ENCODE measurements at places on chromosomes 3 and 15.

DNA sequence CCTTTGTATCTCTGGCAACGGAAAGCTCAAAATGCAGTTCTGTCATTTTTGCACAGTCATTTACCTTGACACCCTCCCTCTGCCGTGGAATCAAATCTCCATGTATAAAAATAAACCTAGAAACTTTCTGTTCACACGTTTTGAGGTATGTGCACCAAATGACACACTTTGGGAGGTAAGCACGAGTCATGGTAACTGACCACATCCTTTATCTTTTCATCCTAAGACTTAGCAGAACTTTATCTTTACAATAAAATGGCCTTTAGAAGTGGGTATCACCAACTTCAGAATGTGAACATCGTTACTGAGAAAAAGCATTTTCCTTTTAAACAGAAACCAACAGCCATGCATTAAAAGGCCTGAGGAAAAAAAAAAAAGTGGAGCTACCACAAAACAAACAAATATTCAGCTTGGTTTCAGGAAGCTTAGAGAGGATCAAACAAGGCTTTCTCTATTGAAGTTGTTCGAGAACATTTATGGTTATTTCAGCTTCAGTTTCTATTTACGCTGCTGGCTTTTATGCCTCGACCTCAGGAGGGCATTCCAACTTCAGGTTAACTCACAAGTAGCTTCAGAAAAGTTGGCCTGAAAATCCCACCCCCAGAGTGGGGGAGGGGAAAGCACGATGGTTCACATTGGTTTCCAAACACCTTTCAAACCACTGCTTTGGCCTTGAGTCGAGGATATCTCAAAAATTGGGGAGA, 171.1 kb upstream of the ICE2 start:
- no peak for DNase-seq

GRCh38 chr3:28348265-28348628, 274 bp upstream of the ZCWPW2 start:
- DNase-seq = no peak

DNA sequence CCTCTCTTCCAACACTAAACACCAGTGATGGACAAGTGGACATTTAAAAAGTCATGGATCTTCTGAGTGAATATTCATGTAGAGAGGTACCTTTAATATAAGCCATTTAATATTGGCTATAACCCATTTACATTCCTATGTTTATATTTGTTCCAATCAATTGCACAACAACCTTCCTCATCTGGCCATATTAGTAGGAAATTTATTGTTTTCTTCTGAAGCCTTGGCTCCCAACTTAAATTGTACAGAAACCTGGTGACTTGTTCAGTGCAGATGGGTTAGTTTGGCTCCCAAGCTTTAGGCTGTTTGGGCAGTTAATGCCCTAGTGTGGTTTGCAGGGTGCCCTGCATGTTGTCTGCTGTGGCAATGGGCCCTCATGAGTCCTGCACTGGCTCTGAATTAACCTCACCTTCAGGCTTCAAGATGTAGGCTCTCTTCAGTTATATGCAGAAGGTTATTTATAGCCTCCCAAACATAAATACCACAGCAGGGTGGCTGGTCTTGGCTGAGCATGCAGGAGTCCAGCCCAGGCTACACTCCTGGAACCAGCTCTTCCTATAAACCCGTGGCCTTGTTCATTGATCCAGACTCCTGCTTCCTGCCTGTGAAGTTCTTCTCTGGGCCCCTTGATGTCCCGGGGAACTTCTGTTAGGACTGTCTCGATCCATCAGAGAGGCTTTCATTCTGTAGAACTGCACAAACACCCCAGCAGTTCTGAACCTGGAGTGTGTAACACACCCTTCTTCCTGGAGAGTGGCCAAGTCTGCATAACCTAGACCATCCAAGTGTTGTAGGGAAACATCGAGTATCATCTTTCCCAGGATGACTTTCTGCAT, 57.0 kb downstream of the DUT start:
- DNase-seq = no peak

DNA sequence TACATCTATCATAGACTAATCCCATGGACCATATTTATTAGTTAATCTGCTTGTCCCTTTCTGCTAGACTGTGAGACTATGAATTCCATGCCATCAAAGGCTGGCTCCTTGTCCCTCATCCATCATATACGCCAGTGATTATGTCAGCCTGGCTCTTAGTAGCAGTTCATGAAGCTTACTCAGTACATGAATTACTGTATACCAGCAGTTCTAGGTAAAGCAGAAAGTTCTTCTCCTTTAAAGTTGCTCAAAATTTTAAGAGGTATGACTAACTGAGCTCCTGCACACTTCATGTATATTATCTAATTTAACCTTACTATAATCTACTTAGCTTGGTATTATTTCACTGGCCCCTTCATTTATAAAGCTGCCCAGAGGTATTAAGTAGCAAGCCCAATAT, 190.9 kb upstream of the TBL1XR1 start:
- DNase-seq = no peak

- DNase-seq = no peak
Observed at GRCh38 chr15:61339516-61339915, 110.4 kb upstream of the RORA start.

DNA sequence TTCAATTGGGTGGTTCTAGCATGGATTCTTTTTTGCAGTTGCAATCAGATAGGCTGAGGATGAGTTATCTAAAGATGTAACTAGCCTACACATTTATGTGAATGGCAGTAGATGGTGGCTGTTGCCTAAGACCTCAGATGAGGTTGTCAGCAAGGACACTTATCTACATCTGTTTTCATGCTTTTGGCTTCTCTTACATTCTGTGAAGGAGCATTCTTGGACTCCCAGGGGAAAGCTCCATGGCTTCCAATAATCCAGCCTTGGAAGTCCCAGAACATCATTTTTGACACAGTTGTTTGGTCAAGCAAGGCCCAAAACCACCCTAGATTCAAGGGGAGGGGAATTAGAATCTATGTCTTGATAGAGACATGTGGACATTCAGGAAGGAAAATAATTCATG, 332.2 kb upstream of the RBMS3 start:
- no peak for DNase-seq

DNA sequence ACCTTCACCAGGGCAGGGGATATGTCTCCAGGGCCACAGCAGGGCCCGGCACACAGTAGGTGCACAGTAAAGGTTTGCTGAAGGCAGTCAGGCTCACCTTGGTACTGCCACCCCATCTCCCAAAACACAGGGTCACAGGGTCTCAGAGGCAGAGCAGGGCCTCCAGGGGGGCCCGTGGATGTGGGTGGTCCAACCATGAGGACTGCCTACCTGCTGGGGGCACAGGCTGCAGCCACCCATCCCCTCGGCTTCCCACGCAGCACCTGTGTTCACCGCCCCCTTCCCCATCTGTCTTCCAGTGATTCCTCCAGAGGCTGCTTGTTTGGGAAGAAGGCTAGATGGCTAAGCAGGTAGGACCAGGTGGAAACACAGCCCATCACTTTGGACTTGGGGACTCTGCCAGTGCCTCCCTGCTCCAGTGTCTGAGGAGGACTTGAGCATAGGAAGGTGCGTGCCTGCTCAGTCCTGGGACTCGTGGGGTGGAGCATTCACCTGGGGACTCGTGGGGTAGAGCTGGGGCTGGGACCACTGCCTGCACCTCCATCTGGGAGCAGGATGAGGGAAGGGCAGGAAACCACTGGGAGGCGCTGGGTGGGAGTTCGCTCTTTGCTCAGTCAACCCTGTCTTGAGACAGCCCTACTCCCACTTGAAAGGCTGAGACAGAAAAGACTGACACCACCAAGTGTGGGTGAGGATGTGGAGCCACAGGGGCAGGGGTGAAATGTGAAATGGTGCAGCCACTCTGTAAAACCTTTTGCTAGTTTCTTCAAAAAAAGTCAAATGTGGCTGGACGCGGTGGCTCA, 18.8 kb upstream of the PLXND1 start:
- no peak for DNase-seq

- DNase-seq = no peak
Observed at GRCh38 chr3:9230596-9230995, 18.9 kb downstream of the SRGAP3 start.

GRCh38 chr3:143139762-143140161, 20.2 kb downstream of the CHST2 start:
- peak; percentile 73 for DNase-seq

DNA sequence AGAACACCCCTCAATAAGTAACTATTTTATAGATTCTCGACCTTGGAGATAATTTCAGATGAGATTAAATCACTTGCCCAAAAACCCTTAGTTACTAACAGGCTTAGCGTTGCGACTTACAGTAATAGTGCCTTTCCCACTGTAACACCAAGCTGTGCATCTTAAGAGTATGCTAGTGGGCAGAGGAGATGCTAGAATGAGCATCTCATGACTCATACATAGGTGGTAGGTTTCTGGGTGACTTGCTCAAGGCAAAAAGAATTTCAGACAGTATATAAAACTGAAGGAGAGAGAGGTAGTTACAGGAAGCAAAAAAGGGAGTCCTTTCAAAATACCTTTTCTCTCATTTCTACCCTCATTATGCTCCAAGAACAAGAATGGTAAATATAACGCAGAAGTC, 3.9 kb downstream of the KATNBL1 start:
- DNase-seq = no peak

DNA sequence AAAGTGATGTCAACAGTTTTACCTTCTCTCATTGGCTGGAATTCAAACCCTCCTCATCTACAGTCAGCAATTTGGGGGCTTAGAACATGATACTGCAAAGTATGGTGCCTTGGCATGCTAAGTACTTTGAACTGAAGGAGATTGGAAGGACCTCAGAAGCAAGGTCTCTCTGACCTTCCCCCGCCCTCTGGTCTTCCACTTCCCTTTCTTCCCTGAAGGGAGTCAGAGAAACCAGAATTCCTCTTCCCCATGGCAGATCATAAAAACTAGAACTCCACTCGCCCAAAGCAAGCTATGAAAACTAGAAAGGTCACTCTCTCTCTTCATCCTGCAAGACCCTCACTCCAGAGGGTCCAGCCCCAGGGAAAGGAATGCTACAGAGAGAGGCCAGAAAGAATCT, 64.2 kb downstream of the CD200R1L start:
- DNase-seq = no peak

DNA sequence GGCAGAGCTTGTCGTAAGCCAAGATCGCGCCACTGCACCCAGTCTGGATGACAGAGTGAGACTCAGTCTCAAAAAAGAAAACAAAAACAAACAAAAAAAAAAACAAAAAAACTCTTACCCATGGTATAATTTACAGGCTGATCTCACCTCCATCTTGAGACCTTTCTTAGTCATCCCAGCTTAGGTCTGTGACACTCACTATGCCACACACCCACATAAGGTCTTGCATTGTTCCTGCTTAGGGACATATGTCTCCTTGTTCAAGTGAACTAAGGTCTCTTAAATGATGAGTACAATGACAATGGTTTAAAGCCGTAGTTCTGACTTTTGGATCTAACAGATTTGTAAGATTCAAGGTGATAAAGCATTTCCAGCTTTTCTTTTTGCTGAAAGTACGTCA, 360.2 kb upstream of the ARHGEF26 start:
- DNase-seq = no peak

DNA sequence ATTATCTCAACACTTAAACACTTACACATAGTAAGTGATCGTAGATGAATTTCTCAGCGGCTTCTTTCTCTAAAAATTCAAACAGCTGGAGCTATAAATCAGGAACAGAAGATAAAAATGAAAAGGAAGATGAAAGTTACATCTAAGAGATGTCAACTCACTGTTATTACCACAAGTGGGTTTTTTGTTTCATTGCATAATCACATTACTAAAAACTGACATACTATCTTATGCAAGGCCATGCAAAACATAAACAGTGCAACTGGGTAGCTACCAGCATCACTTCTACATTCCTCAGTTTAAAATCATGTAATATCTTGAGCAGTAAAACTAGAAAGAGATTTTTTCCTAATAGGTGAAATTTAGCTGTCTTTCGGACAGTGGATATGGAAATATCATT, 14.9 kb downstream of the MINDY4B start:
- DNase-seq = no peak

- DNase-seq = peak; percentile 70
Observed at GRCh38 chr3:4981665-4982494, 2.6 kb downstream of the BHLHE40 start.

- no peak for DNase-seq
Observed at GRCh38 chr3:177529071-177529550, 331.8 kb upstream of the TBL1XR1 start.

GRCh38 chr3:18445401-18446148, 20.4 kb upstream of the SATB1 start:
- DNase-seq = no peak

DNA sequence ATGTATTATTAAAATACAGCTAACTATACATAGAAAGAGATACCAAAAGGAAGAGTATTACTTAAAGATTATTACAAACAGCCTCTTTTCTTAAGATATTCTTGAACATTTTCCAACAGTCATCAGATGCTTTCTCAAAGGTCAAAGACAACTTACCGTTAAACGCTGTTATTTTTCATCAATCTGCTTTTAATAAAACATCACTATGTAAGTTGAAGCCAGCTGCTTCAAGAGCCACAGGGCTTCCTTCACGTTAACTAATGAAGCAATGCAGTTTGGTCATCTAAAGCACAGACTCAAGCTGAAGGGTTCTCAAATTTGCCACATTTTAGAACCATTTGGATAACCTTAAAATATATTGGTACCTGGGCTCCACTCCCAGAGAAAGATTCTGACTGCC, 578.8 kb downstream of the ROBO2 start:
- no peak for DNase-seq

DNA sequence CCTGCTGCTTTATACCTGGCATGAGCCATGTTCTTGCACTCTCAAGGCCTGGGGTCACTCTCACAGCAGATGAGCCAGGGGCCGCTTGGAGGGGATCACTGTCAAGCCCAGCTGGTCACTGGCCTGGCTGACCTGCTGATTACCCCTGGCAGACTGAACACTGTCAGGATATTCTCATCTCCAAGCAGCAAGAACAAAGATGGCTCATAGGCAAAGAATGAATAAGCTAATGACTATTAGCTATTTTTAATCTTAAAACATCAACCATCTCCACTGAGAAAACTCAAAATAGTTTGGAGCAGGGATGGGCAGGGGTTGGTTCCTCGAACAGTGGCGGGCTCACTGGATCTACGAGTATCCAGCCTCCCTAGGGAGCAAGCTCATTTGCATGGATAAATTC, 64.4 kb upstream of the ACAN start:
- no peak for DNase-seq

- no peak for DNase-seq
Observed at GRCh38 chr15:72206677-72207000, 9.1 kb upstream of the GRAMD2A start.

- no peak for DNase-seq
Observed at GRCh38 chr15:73799466-73799865, 46.3 kb upstream of the INSYN1 start.

DNA sequence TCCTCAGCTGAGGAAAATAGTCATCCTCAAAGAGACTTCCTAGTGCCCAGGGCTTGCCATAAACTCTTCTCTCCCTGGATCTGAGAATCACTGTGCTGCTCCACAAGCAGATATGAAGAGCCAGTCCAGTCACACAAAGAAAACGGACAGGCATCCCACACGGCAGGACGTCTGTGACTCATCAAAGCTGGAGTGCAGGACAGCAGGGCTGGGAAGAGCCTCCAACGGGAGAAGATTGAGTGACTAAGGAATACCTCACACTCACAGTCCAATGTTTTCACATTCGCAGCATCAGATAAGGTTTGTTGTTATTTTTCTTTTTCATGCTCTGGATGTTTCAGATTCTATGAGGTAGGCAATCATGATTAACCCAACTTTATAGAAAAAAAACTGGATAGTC, 57.8 kb downstream of the NEK10 start:
- peak; percentile 92 for DNase-seq

- no peak for DNase-seq
Observed at GRCh38 chr15:82986442-82986780, 401 bp downstream of the RAMAC start.

All from kidney capillary endothelial cell (primary cell).